CD4-positive, alpha-beta memory T cell (primary cell): ENCODE measurements at places on chromosomes 1 and 21. TPM values are rescaled to one million over a fixed set of nuclear protein-coding genes. Genes with fewer than 3 reads are reported as not detected.

CD1D gene
- not detected for total RNA-seq

SEMA4A gene
- total RNA-seq = 1.2 TPM

DNA sequence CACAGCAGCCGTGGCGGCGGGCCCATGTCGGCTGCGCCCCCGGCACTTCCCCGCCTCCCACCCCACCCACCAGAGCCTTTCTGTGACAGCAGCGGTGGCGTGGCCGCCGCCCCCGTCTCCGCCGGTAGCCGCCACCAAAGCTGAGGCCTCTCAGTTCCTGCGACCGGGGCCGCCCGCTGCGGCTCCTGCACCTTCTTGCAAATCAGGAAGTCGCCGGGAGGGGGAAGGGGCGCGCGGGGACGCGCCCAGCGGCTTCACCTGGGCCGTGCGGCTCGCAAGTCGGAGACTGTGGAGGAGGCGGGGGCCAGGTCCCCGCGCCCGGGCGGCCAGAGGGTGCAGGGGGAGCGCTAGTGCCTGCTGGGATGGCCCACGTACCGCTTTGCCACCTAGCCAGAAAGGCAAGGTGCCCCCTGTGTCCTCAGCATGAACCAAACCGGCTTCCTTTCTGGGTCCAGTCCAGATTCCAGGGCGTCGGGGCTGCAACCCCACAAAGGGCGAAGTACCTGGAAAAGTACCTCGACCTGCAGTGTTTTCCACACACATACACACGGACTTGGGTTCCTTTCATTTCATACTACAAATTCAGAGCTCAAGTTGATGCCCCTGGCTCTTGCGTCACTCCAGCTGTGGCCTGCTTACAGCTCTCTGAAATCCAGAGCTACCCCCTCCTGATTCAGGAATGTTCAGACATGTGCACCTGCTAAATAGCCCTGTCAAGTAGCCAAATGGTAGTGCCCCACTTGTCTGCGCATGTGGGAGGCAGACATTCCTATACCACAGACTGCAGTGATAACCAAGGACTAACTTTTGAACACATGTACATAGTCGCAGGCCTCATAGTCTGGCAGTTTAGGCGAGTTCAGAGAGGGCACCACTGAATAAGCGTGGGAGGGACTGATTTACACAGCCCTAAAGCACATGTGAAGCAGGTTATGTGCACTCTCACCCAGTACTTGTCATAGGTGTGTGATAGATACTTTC is at the start of gene DENND1B:
DENND1B (minus strand) TSS at position 199 of the 981 bp plus-strand sequence. CDS start 325 bp downstream, outside the sequence.
- H3K27me3 ChIP-seq = no peaks in the 10 kb centered on the region
- H3K4me1 ChIP-seq = peaks cover 71% of the 10 kb centered on the region
- DNase-seq = peak; percentile 88
- H3K27ac ChIP-seq = peak within 1 kb of the TSS; percentile 68
- H3K4me3 ChIP-seq = peak within 1 kb of the TSS; percentile 84

COL6A1 gene
- total RNA-seq = 5.2 TPM

DNA sequence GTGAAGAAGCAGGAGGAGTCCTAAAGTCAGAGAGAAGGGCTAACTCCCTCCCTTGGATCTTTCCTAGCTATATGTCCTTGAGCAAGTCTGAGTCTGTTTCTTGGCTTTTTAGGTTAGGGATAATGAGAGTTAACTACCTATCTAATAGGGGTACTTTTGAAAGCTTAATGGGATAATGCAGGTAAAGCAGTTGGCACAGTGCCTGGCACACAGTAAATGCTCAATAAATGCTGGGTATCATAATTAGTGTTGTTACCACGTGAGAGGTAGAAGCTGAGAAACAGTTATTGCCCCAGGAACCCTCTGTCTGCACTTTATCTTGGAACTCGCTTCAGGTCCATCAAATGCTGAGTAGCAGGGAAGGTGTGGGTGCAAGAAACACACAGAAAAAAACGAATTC is 5.5 kb downstream of the LRRN2 start:
- no peaks in the 10 kb centered on the region for H3K27me3 ChIP-seq
- H3K4me1 ChIP-seq = no peaks in the 10 kb centered on the region
- no peak overlapping the region for H3K4me3 ChIP-seq

NTMT2 gene
- total RNA-seq = not detected

GRCh38 chr1:40806731-40807695 is 23.4 kb downstream of the KCNQ4 start:
- no peaks in the 10 kb centered on the region for H3K27me3 ChIP-seq
- no peak overlapping the region for H3K4me3 ChIP-seq
- no peak overlapping the region for H3K27ac ChIP-seq
- H3K36me3 ChIP-seq = no peaks in the 10 kb centered on the region

OR10J1 gene
- total RNA-seq = not detected
